Stimulated activated CD8-positive, alpha-beta memory T cell treated with anti-CD3 and anti-CD28 coated beads, Interleukin-4, amount 100 ng/mL, for 1 hour (primary cell): ENCODE measurements at places on chromosomes 11 and 22.

GRCh38 chr11:61757213-61757862 is 4.9 kb downstream of the MYRF start:
- no peak for DNase-seq

DNA sequence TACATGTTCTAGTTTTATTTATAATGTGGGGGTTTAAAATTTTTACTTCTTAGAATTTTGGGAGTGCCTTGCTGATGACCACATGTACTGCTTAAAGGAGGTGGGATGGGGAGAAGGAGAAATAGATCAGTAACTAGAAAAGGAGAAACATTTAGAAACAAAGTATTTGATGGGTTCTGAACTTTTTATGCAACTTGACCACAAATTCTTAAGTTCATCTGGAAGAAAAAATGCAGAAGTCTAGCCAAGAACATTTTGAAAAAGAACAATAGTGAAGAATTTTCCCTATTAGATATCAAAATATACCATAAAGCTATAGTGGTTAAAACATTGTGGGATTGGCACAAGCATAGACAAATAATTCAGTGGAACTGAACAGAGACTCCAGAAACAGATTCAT is 73.3 kb upstream of the AMPD3 start:
- DNase-seq, result no peak

DNA sequence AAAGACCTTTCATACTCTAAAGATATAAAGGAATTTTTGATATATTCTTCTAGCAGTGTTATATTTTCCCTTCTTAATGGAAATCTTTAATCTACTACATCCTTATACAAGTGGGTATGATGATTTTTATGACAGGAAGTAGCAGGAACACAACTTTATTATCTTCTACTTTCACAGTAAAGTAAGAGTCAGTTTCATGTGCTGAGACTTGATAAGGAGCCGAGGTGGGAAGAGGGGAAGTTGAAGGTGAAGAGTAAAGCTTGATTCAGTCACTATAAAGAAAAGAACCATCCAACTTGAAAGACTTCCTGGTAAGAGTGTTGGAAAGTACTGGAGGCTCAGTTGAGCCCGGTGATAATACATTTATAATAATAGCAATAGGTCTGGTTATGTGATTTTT is 82.1 kb upstream of the PTH start:
- no peak for DNase-seq

DNA sequence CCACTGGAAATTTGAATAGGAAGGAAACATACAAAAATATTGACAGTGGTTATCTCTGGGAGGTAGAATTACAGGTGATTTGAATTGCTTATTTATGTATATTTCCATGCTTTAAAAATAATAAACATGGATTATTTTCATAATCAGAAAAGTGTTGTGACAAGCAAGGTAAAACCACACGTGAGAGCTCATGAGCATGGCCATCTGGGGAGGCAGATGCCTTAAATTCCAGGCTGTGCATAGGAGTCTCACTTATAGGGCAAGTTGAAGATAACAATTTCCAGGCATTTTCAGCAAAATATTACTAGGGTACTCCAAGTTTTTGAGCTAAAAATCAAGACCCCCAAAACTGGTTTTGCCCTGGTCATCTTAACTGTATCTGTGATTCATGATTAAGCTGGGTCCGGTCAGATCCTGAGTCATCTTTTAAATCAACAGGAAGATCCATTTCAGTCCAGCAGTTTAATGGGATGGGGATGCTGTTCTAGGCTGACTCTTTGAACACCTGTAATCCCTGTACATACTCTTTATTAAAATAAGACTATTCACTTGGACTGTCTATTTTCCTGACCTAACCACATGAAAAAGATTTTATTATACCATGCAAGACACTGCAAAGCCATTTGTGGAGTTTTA is 115.8 kb upstream of the NARS2 start:
- no peak for DNase-seq

- DNase-seq, result no peak
These were observed 8.7 kb downstream of the SPTBN2 start for GRCh38 chr11:66720223-66720898.

- no peak for DNase-seq
These were observed 12.9 kb downstream of the TSPAN32 start for GRCh38 chr11:2314525-2315394.

GRCh38 chr11:113019711-113020110 is 58.5 kb downstream of the NCAM1 start:
- no peak for DNase-seq

DNA sequence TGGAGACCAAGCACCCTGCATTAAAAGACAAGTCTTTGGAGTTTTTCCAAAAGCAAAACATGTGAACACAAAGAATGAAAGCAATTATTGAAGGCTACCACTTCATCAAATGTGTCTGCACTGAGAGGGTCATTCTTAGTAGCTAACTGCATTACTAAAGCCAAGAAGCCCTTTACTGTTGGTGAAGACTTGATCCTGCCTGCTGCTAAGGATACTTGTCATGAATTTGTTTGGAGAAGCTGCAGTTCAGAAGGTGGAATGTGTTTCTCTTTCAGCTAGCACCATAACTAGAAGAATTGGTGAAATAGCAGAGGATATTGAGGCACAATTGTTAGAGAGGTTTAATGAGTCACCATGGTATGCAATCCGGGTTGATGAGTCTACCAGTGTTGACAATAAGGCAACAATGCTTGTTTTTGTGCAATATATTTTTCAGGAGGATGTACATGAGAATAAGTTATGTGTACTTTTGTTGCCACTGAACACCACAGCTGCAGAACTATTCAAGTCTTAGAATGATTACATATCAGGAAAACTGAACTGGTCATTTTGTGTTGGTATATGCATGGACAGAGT is 457.3 kb upstream of the ISX start:
- no peak for DNase-seq
